ENCODE measurements at places on chromosomes 2 and 18.

DNA sequence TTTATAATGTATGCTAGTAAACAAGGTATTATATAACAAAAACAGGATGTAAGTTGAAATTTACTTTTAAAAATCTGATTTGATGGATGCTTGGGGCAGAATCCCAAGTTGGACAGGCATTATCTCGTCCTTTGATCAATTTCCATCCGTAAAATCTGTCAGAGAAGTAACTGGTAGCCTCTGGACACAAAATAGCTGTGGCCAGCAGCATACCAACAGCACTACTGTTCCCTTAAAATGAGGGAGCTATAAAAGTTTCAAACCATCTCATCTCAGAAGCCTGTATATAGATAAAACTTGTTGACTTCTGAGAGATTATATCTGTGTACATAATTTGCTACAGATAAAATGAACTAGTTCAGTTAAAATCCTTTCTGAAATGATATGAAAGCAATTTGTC is 14.7 kb upstream of the METAP1D start:
- no peak for DNase-seq

GRCh38 chr2:81589406-81589805 is 1284.9 kb upstream of the LRRTM1 start:
- DNase-seq: no peak

DNA sequence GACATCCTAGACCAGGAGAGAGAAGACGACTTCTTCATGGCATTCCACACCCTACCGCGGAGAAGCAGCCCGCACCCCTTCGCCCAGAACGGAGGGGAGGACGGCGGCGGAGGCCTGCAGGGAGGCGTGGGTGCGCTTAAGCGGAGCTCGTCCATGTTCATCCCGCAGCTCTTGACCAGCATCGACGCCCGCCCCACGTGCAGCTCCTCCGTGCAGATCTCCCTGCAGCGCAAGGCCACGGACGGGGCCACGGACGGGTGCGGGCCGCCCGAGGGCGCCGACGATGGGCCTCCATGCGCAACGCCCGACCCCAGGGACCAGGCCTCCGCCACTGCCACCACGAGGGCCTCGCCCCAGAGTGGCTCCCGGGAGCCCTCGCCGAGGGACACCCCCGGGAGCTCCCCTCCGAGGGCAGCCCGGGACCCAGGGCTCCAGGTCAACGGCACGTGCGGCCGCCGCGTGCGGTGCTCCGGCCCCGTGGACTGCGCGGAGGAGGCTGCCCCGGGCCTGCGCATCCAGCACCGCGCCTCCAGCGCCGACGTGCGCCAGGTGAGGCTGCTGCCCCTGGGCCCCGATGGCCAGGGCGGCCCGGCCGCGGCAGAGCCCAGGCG is 211.8 kb downstream of the NEDD4L start:
- DNase-seq: no peak

GRCh38 chr2:2639251-2640139 is 308.4 kb upstream of the MYT1L start:
- no peak for DNase-seq

GRCh38 chr2:64220265-64220664 is 76.0 kb upstream of the PELI1 start:
- no peak for DNase-seq

DNA sequence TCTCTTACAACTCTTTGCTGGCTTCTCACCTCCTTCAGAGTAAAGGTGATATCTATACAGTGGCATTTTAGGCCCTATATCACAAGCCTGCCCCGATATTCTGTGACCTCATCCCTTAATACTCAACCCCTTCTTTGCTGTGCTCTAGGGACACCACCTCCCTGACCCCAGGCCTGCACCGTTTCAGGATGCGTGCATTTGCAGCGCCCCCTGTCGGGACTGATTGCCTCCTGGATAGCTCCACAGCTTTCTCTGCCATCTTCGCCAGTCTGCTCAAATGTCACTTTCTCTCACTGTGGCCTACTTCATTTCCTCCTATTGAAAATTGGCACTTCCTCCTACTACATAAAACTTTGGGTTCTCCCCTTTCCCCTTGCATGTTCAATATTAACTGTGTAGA is 289.6 kb downstream of the SOCS6 start:
- no peak for DNase-seq

- no peak for DNase-seq
Measured at GRCh38 chr2:161078211-161078539, 82.1 kb upstream of the TANK start.

GRCh38 chr2:61419570-61419969 is 51.3 kb downstream of the USP34 start:
- DNase-seq: no peak

- DNase-seq: no peak
Measured at GRCh38 chr2:175445281-175445680, 263.8 kb upstream of the ATP5MC3 start.

DNA sequence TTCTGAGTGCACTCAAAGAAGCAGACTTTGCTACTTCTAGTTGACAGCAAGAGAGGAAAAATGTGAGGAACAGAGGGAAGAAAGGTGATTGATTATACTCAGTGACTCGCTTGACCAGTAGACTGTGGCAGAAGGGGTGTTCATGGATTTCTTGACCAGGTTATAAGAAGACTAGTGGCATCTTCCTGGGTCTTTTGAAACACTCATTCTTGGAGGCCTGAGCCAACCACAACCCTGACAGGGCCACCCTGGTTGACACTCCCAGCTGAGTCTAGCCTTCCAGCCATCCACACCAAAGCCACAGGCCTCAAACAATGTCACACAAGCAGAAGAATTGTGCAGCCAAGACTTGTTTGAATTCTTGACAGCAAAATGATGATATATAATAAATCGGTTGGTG is 366.3 kb downstream of the SS18 start:
- DNase-seq: no peak

DNA sequence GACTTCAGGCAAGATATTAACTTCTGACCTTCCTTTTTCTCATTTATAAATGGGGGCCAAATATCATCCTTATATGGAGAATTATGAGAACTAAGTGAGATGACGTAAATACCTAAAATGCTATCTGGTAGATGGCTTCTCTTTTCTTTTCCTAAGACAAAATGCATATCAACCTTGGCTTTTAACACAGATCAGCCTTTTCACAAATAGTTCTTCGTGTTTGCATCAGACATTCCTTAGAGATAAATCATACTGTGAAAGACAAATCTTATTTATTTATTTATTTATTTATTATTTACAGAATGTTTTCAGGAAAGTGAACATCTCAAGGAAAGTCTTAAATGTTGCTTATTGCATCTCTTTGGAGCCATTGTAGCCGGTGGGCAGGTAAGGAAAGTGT is 62.8 kb downstream of the NBEAL1 start:
- DNase-seq: no peak

DNA sequence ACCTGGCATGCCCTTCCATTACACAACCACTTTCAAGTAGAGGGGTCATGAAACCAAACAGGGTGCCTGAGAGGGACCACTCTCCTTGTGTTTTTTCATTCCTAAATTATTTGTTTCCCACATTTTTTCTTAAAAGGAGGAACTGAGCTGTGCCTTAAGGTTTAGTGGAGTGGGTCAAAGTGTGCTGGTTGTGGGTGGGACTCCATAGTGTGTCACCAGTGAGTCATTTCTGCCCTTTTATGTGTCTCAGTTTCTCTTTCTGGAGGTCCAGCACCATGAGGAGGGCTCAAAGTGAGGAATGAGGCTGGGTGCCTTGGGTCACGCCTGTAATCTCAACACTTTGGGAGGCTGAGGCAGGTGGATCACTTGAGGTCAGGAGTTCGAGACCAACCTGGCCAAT is 37.8 kb downstream of the COMMD1 start:
- no peak for DNase-seq

GRCh38 chr2:208125251-208125650 is 927 bp upstream of the CRYGD start:
- no peak for DNase-seq

GRCh38 chr18:38539371-38539770 is 973.8 kb upstream of the CELF4 start:
- DNase-seq: no peak

DNA sequence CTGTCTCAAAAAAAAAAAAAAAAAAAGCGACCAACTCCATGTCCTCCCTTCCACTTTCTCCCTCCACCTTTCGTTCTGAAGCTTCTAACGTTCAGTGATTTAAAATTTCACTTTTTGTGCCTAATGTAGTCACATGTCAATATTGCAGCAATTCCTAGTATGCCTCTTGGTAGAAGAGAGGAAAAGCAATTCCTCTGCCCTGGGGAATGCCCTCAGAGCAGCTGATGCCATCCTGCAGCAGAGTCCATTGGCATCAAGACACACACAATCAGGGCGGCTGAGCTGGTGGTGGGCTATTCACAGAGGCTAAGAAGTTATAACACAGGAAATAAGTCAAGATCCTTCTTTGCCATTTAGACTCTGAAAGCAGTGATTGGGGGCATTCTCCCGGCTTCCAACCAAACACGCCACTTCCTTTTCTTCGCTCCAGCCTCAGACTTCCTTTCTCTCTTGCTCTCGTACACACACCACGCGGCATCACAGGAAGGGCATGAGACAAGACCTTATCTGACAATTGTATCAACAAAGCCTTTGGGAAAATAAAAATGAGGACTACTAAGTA is 71.9 kb downstream of the MOGAT1 start:
- no peak for DNase-seq

GRCh38 chr18:2538844-2539243 is 32.5 kb downstream of the METTL4 start:
- DNase-seq: no peak

DNA sequence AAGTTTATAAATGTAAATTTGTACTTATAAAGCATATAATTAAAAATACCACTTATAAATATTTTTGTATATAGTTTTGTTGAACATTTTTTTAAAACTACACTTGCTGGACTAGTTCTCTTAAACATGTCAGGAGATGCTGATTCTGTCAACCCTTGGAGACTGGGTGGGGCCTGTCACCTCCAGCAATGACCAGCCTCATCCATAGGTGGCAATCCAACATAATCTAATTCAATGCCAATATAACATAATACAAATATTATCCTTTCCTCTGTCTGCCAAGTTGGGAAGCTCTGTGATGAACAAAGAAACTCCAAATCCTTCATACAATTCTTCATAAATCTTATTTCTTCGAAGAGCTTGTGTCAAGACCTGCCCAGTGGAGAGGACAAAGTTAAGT is 140.4 kb downstream of the RBMS1 start:
- DNase-seq: no peak

DNA sequence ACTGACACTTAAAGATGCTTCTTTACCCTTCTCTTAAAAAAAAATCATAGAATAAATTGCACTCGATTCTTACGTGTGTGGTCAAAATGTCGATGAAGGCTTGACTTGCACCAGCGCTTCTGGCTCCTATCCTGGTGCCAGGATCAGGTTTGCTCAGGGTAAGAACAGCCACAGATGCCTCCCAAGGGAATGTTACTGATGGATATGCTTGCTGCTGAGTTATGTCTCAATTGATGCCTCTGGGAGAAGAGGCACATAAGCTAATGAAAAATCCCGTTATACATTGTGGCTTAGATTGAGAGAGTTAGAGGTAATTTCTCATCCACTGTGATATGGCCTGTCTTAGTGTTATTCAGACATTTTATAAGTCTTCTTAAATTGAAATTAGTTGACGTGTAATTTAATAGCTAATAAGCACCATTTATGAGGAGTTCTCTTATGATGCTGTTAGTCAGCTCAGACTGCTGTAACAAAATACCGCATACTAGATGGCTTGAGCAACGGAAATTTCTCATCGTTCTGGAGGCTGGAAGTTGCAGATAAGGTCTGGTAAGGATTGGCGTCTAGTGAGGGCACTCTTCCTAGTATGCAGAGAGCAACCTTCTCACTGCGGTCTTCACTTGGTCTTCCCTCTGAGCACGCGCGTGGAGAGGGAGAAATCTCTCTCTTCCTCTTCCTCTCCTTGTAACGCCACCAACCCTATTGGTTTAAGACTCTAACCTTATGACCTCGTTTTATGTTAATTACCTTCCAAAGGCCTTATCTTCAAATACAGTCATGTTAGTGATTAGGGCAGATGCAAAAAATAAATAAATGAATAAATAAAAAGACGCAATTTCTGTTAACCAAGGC is 116.6 kb upstream of the NOSTRIN start:
- DNase-seq: no peak

- DNase-seq: no peak
Measured at GRCh38 chr2:73700131-73700611, 37.0 kb downstream of the TPRKB start.

- no peak for DNase-seq
Measured at GRCh38 chr2:74571058-74571457, 16.5 kb downstream of the DOK1 start.

DNA sequence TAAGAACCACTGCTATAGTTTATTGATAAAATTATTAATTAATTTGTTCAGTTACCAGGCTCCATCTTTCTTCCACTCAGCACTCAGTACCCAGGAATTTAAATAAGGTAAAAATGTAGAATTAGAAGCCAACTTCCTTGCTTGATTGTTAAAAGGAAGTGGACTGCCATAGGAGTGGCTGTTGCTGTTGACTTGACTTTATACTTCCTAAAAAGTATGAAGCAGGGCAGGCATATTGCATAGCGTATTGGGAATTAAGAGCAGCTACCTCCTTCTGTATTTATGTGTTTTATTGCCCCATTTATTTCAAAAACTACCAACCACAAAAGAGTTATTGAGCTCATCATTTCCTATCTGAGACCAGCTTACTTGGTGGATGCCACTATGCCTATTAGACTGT is 27.9 kb downstream of the PSMD1 start:
- no peak for DNase-seq

DNA sequence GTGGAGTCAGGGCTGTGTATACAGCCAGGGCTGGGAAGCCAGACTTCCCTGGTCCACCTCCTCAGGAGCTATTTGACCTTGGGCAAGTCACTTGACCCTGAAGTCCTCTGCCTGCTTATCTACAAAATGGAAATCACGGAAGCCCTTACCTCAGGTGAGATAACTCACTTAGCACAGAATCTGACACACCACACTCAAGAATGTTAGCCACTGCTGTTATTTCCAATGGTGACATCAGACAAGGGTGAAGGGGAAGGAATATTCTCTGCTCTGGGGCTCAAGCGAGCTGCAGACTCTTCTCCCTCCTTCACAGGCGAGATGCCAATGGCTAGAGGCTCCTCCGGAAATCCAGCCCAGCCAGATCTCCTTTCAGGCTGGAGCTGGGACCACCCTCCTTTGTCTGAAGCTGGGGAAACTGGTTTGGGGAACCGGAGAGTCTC is 189.6 kb downstream of the HAUS1 start:
- no peak for DNase-seq

DNA sequence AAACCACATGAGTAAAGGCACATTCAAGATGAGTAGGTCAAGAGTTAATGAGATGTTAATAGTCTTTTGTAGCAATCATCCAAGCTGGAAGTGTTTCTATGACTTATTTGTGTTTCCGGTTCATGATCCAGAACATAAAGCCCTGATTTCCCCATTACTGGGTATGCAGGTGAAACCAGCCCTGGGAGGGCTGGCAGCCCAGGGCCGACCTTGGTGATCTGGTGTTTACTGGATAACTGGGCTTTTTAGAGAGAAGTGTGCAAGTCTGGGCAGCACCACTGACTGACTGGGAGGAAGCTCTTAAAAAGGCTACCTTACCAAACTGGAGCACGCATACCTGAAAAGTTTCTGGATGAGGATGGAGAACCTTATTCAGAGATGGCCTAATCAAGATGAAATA is 431.6 kb upstream of the VRK2 start:
- DNase-seq: no peak

All from cortex of kidney (tissue), 1 donor.